ENCODE measurements at places on chromosomes 1 and 21.

- no peaks in the 10 kb centered on the region for H3K27me3 ChIP-seq
- no peak for DNase-seq
- H3K4me3 ChIP-seq = no peak overlapping the region
- H3K27ac ChIP-seq = no peak overlapping the region
- no peaks in the 10 kb centered on the region for H3K36me3 ChIP-seq
- H3K4me1 ChIP-seq = no peaks in the 10 kb centered on the region
These were observed 476.5 kb downstream of the BRINP3 start for GRCh38 chr1:190001187-190001586.

DNA sequence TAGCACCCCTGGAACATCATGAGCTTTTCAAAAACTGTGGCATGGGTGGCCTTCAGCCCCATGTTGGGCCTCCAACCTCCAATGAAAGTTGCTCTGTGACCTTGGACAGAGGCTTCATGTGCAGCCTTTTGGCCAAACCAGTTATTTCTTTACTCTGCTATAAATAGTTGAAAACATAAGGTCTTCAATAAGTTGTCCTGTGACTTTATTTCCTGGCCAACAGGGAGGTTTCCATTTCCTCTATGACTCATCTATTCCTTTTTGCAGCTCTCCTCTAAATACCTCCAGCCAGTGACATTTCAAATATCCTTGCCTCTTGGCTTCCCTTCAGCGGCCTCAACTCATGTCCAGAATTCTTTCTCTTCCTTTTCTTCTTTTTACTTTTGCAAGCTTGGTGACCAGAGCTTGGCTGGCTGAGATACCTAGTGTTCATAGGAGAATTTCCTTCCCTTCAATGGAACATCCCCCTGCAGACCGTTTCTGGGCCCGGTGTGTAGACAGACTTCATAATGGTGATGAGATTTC is 22.7 kb upstream of the TRIM67 start:
- H3K4me3 ChIP-seq = no peak overlapping the region
- DNase-seq = no peak
- no peak overlapping the region for H3K27ac ChIP-seq

GRCh38 chr1:203597331-203598090 is 29.1 kb upstream of the ATP2B4 start:
- peak overlapping the region; percentile 35 for H3K27ac ChIP-seq
- no peak for DNase-seq
- no peak overlapping the region for H3K4me3 ChIP-seq
- peaks cover 3% of the 10 kb centered on the region for H3K4me1 ChIP-seq
- no peaks in the 10 kb centered on the region for H3K27me3 ChIP-seq

DNA sequence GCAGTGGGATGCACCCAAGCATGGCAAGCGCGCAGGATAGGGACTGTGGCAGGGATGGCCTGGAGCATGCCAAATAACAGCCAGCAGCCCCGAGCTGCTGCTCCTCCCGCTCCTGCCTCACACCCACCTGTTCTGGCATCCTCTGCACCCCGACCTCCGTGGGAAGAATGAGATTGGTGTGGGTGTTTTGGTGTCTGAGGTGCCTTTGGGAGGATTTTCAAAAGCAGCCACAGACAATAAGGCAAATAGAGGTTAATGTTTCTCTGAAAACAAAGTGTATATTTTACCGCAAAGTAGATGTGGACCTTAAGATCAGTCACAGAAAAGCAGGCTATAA is 35.5 kb downstream of the IGFN1 start:
- H3K27me3 ChIP-seq = no peaks in the 10 kb centered on the region
- H3K27ac ChIP-seq = no peak overlapping the region

DNA sequence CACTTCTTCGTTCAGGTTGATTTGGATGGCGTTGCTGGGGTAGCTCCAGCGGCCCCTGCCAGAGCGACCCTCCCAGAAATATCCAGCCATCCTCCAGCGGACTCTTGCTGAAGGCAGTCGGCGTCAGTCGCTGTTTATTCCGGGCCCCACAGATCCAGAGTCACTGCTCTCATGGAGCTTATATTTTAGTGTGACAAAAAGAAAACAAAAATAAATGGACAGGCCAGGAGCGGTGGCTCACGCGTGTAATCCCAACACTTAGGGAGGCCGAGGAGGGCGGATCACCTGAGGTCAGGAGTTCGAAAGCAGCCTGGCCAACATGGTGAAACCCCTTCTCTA is 791 bp upstream of the CFAP298 start:
- no peak for DNase-seq
- H3K4me3 ChIP-seq = peak overlapping the region; percentile 81
- H3K36me3 ChIP-seq = no peaks in the 10 kb centered on the region
- H3K27ac ChIP-seq = peak overlapping the region; percentile 94

DNA sequence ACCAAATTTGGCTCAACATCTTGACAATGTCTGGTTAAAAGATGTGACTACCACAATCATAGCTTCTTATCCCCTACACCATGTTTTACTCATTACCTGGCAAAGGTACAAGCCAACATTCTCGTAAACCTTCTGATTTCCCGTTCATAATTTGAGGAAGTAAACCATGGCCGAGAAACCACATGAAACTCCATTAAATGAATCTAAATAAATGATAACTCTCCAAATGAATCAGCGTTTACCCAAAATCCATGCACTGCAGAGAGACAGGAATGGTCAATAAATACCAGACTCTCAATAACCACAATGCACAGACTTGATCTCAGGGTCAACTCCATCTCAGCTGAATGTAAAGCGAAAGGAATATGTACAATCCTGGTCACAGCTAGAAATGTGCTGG is 125.2 kb downstream of the TYW3 start:
- DNase-seq = no peak
- H3K27ac ChIP-seq = no peak overlapping the region
- no peaks in the 10 kb centered on the region for H3K4me1 ChIP-seq
- H3K27me3 ChIP-seq = no peaks in the 10 kb centered on the region
- H3K4me3 ChIP-seq = no peak overlapping the region
- no peaks in the 10 kb centered on the region for H3K36me3 ChIP-seq

- no peak overlapping the region for H3K27ac ChIP-seq
- no peak for DNase-seq
- H3K4me1 ChIP-seq = no peaks in the 10 kb centered on the region
- no peaks in the 10 kb centered on the region for H3K27me3 ChIP-seq
- H3K36me3 ChIP-seq = no peaks in the 10 kb centered on the region
- H3K4me3 ChIP-seq = no peak overlapping the region
These were observed 201.8 kb downstream of the SIPA1L2 start for GRCh38 chr1:232428036-232428645.

DNA sequence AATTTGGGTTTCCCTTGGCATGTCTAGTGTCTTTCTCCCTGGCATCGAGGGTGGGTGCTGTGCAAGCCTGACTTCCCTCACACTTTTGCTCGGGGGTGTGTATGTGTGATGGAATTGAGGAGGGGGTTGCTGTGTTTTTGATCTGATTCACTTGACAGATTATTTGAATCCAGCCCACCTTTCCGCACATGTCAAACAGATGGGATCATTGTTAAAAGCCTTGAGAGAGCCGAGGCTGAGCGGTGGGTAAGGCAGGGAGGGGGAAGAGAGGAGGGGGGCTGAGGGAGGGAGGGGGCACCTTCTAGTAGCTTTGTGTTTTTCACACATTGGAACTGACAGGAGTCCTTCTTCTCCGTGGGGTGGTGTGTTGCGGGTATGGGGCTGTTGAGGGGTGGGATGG is 90.0 kb downstream of the PAPPA2 start:
- no peaks in the 10 kb centered on the region for H3K4me1 ChIP-seq
- H3K27ac ChIP-seq = no peak overlapping the region
- no peak overlapping the region for H3K4me3 ChIP-seq
- no peaks in the 10 kb centered on the region for H3K36me3 ChIP-seq
- peaks cover 40% of the 10 kb centered on the region for H3K27me3 ChIP-seq

DNA sequence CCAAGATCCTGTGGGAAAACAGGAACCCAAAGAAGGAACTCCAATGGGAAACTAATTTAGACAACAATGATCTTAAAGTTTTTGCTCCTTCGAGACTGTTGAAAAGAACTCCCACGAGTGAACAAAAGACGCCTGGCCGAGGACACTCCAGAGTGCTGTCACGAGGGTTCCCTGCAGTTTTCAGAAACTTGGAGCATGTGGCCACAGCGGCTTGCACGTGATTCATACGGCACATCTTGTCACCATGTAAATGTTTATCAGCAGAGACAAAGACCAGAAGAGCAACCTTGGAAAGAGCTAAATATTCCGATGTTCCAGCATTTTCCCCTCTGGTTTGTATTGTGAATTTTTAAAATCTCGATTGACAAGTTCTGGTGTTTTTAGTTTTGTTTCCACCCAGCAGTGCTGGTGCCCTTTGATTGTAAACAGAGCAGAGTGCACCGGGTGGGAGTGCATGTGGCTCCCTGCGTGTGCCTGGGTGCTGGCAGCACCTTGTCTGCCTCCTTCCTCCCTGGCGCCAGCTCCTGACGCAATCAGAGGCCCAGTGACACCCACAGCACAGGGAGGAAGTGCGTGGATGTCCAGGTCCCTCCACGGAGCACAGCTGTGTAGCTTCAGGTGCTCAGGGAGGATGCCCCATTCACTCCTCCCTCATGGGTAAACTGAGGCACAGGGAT is 23.0 kb downstream of the LRRC3 start:
- no peak overlapping the region for H3K4me3 ChIP-seq
- no peaks in the 10 kb centered on the region for H3K36me3 ChIP-seq
- H3K4me1 ChIP-seq = no peaks in the 10 kb centered on the region

GRCh38 chr1:46171871-46172270 is 3.0 kb upstream of the TSPAN1 start:
- H3K27me3 ChIP-seq = no peaks in the 10 kb centered on the region
- no peaks in the 10 kb centered on the region for H3K36me3 ChIP-seq
- DNase-seq = peak; percentile 85
- H3K27ac ChIP-seq = peak overlapping the region; percentile 83
- peak overlapping the region; percentile 3 for H3K4me3 ChIP-seq
- H3K4me1 ChIP-seq = peaks cover 7% of the 10 kb centered on the region

DNA sequence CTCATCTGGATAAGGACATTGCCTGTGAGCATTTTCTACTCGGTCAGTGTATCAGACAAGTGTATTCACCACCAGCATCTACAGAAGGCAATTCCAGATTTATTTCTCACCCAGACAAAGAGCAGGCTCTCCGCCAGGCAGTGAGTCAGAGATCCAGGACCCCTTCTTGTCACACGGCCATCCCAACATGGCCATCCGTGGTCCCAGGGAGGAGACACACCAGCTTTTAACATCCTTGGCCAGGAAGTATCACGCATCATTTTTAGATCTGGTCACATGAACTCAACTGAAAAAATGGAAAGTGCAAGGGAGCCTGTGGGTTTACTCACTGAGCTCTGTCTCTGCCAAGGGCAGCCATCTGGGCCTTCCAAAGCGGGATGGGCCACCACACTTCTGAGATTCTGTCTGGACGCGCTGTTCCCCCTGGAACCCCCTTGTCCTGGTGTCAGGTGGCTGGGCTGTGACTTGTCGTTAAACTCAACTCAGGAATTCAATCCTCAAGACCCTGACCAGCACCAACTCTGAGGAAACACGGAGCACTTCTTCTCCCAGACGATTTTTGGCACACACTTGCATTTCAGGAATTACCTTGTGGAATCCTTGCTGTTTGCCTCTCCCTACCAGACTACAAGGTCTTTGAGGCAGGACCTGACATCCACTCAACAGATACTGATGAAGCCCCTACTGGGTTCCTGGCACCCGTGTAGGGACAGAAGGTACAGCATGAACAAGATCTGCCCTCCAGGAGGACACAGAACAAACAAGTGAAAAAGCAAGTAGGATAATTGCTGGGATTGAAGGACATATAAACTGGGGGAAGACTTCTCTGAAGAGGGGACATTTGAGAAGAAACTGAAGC is 21.6 kb upstream of the CCSAP start:
- no peaks in the 10 kb centered on the region for H3K36me3 ChIP-seq
- no peak for DNase-seq
- no peaks in the 10 kb centered on the region for H3K4me1 ChIP-seq

DNA sequence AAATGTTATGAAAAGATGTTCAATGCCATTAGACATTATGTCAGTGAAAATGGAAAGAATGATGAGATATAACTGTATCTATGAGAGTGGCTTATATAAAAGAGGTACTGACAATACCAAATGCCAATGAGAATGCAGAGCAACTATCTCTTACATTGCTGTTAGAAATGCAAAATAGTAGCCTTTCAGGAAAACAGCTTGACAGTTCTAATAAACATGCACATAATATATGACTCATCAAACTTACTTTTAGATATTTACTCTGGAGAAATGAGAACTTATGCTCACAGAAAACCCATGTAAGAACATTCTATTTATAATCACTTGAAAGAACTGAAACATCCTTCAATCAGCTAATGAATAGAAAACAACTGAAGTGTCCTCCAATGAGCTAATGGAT is 996.7 kb upstream of the ADGRL4 start:
- DNase-seq = no peak
- H3K27ac ChIP-seq = no peak overlapping the region
- no peak overlapping the region for H3K4me3 ChIP-seq
- no peaks in the 10 kb centered on the region for H3K4me1 ChIP-seq

Measured in breast epithelium (tissue), 4 donors.